Fibroblast of skin of right quadriceps (primary cell): ENCODE measurements at places on chromosomes 6 and 20.

- no peak for DNase-seq
These were observed 78.7 kb upstream of the TMEM30A start for GRCh38 chr6:75363304-75363703.

- DNase-seq: no peak
These were observed 399.7 kb downstream of the BTBD3 start for GRCh38 chr20:12317433-12317832.

GRCh38 chr6:29447670-29448069 lies 8.6 kb downstream of the OR10C1 start:
- DNase-seq: peak; percentile 4

GRCh38 chr6:1602049-1602713 lies 7.5 kb upstream of the FOXC1 start:
- no peak for DNase-seq

GRCh38 chr6:75843396-75843795 lies 94.4 kb downstream of the MYO6 start:
- DNase-seq: no peak

- DNase-seq: peak; percentile 92
These were observed 900 bp downstream of the BCLAF1 start for GRCh38 chr6:136288566-136289326.

DNA sequence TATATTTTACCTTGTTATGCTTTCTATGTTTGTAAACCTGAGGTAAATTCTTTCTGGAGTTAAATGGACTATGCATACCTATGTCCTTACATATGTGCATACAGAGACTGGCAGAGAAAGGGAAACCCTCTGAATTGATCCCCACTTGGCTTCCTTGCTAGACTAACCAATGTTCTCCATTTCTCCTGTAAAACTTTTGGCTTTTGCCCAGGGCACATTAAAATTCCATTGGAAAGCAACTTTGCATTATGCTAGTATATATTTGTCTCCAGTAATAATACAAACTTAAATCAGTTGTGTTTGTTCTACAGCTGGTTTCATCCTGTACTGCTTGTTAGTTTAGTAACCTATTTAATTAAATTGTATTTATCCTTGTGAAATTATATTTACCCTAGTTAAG lies 646.0 kb upstream of the MARCKS start:
- DNase-seq: no peak

- DNase-seq: peak; percentile 82
These were observed 56.2 kb upstream of the EDN1 start for GRCh38 chr6:12233693-12234571.

- DNase-seq: no peak
These were observed 73.3 kb downstream of the METTL24 start for GRCh38 chr6:110284855-110285254.

GRCh38 chr6:169247991-169248390 lies 5.7 kb downstream of the THBS2 start:
- DNase-seq: no peak

DNA sequence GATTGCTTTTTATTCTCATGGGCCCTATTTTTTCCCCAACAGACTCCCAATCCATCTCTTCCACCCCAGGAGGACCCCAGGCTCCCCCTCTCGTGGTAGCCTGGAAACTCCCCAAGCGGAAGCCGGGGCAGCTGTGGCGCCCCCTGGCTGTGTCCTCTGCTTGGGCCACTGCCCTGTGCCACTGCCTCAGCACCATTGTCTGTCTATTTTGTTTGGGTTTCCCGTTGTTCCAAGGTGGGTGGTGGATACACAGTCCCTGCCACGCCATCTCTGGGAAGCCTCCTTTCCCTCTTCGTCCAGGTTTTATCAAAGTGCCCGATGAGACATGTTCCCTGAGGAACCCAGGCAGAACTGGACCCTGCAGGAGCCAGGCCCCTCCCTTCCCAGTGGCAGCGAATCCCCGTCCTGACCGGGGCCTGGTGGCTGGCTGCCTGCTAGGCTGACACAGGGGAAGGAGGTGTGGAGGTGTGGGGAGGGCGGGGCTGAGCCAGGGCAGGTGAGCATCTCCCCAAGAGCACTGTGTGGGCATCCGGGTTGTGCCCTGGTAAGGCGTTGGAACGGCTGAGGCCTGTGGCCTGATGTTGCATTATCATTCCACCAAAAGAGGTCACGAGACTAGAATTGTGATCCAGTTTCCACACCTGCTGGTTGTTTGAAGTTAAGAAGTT lies 228.2 kb downstream of the CDH4 start:
- no peak for DNase-seq

DNA sequence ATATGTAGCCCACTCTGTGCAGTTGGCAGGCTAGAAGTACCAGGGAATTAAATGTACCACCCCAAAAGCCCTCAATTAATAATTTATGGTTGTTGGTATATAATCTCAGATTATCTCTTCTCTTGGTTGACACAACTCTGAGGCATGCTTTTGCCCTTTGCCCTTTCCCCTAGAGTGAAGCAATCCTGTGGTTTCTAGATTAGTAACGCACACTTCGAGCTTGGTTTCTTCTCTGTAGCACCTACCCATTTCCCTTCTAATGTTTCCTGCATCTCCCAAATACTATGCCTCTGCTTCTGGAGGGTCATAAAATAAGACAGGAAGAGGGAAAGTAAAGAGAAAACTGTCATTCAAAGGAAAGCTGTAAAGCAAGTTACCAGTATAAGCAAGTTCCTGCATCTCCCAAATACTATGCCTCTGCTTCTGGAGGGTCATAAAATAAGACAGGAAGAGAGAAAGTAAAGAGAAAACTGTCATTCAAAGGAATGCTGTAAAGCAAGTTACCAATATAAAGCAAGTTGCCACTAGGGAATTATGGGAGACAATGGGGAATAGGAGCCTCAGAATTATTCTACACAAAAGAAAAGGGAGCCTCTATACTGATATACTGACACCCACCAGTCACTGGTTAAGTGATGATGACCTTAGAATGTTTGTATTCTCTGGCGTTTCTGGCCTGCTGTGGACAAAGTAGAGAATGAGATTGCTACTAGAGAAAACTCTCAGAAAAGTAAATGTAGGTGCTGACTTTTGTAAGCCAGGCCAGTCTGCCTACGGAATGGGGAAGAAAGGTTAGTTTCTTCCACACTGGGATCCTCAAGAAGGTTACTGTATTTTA lies 862.6 kb upstream of the MAN1A1 start:
- DNase-seq: peak; percentile 1

DNA sequence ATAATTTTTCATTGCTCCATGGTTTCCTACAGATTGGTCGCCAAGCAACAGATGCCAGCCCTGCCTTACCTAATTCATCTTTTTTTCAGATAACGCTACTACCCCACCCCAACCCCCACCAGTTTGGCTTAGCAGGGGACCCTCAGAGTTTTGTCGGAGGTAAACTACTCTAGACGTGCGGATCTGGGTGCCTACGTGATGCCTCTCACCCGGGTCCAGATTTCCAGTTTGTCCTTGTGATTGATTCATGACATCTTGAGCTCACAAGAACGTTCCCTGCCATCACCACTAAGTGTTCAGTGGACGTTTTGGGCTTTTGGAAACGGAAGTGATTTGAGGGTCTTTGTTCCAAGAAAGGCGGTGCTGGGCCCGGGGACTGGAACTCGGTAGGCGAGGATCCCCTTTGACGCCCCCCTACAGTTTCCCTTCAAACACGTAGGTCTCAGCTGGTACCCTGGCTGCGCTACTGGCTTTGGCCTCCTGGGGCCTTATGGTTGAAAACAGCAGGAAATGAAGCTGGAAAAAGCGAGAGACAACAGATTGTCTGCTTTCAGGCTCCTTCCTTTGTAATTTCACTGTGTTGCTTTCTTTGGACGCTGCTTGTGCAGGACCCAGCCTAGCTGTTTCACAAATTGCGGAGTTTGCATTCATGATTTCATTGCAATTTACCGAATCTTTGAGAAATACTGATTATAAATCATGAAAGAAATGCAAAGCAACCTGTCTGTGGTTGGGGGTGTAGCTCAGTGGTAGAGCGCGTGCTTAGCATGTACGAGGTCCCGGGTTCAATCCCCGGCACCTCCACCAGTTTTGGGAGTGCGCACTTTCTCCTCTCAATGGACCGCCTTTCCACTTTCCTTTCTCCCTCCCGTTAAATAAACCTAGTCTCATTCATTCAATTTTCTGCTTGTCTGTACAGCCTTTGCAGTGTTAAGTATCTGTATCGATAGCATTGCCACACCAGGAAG lies 81.0 kb downstream of the GPX5 start:
- peak; percentile 88 for DNase-seq

GRCh38 chr6:147017153-147017552 lies 187.1 kb upstream of the STXBP5 start:
- no peak for DNase-seq

DNA sequence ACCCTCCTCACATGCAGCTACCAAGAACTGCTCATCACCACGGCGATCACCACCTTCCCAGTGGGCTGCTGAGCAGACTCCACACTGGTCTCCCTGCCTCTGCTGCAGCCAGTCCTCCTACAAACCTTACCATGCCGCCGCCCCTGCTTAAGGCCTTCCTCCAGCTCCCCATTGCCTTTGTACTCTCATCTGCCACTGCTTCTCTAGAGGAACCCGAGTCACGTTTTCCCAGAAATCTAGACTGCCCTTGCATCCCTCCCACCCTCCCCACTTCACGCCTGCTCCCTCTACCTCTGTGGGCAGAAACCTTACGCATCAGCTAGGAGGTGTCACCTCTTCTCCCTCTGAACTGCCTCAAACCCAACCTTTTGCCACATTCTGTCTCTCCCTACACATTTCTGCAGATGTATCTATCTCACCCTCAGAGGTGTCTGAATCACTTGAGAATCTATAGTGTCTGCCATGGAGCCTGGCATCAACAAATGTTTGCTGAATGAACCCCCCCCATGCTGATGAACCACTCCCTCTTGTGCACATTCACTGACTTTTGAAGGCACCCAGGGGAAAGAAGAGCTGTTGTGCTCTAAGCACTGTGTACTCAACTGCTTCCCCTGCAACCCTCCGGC lies 4.3 kb downstream of the E2F1 start:
- no peak for DNase-seq
